Upper lobe of right lung (tissue), 1 donor: ENCODE measurements at places on chromosomes 1 and 21. TPM values are rescaled to one million over a fixed set of nuclear protein-coding genes. Genes with fewer than 3 reads are reported as not detected.

TSPEAR gene
- 0.23 TPM for total RNA-seq

DNA sequence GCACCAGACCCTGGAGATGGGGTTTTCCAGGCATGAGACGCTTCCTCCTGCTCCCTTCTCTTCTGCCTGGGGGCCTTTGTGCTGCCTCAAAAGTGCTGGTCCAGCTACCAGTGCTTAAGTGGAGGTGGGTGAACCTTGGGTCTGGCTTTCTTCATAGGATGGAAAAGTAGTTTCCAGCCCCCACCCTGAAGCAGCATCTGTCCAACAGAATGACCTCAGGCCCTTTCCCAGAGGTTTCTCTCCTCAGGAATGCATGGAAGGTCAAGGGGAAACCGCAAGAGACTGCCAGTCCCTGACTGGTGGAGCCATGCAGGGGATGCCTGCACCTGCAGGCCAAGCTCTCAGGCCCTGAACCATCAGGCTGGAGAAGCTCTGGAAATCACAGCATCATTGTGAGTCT is 63.8 kb downstream of the HMGB4 start:
- no peak for DNase-seq

RPS27 gene
- total RNA-seq, result 1,693 TPM

DNA sequence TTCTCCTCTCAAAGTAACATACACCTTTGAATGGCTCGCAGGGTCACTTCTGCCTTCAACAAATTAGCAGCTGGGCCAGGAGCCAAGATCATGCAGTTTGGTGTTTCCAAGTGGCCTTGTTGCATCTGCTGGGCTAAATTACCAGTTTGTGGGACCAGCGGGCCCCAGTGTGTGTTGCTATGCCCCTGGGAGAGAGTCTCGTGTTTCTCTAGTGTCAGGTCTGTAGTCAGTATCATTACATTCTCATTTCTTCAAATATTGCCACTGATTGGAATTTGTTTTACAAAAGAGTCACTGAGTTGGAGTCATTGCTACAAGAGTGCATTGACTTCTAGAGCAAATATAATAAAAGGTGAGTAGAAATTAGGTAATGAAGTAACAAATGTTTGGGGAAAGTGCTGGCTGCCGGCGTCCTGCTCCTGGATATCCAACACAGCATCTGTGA is 35.5 kb downstream of the RHOU start:
- DNase-seq, result no peak

- no peak for DNase-seq
Measured at GRCh38 chr1:100037656-100037926, 67.8 kb downstream of the SLC35A3 start.

DNA sequence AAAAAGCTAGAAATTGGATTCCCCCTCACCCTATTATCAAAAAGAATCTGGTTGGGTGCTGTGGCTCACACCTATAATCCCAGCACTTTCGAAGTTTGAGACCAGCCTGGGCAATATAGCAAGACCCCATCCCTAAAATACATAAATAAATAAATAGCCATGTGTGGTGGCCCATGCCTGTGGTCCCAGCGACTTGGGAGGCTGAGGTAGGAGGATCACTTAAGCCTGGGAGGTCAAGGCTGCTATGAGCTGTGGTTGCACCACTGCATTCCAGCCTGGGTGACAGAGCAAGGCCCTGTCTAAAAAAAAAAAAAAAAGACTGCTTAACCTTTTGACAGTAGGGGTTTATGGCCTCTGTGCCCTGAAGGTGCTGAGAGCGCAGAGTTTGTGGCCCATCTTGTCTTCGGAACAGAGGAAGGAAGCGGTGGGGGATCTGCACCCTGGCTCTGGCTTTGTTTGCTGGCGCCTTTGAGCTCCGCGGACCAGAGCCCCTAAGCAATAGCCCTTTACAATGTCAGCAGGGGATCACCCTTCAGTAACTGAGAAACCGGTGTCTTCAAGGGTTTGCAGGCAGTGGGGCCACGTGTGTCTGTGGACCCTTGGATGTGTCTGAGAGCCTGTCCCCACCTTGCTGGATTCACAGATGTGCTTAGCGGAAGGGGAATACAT is 22.1 kb downstream of the SLC2A7 start:
- DNase-seq, result no peak

DNA sequence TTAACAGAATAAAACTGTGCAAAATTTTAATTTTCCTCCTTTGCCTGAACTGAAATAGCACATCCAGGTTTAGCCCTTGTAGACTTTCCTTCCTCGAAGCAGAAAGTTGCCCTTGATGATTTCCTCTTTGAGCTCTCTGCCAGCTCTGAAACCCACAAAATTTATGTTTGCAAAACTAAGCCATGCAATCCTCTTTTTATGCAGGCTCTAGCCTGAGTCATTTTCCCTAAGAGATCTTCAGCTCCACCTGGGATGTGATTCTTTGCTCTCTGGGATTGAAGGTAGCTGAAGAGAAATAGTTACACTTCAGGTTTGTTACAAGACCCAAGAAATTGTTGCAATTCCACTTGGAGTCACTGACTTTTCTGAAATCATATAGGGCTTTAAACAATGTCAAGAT is 1.4 kb upstream of the F3 start:
- DNase-seq, result no peak

DNA sequence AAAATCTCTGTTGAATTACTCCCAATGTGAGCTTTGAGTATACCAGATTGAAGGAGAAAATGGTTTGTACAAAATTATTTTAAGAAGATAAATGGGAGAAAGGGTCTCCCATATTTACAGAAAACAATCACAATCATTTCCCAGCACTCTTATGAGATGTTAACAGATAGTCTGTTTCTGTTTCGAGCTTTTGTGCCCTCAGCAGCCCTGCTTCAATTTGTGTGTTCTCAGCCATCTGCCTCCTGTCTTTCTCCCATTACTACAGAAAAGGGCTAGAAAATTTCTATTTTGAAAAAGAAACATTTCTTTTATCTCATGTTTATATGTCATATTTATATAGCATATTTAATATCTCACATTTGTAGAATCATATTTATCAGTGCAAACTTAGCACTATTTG is 498.4 kb downstream of the TTLL7 start:
- no peak for DNase-seq

NCF2 gene
- total RNA-seq, result 144 TPM

DNA sequence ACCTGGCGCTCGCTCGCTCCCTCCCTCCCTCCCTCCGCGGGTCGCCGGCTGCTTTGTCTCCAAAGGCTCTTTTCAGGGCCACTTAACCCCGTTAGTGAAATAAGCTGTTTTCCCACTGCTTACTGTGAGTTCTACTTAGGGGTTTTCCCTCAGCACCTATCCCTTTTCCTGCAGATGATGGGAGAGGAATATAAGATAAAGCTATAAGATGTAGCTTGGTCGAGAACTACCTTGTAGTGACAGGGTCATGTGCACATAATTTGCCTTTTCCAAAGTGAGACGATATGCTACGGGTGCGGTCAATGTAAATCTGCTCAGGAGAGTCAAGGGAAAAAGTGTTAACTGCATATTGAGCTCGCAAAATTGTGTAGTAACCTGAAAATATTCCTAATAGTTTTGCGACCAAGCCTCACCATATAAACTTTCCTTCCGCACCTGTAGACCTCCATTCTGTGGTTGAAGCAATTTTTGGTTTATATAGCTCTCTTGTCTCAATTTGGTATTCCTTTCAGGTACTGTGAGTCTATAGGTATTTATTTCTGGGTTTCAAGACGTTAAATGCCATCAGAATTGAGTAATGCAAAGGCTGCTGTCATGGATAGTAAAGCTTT is 55.8 kb upstream of the BOLA1 start:
- no peak for DNase-seq

DNA sequence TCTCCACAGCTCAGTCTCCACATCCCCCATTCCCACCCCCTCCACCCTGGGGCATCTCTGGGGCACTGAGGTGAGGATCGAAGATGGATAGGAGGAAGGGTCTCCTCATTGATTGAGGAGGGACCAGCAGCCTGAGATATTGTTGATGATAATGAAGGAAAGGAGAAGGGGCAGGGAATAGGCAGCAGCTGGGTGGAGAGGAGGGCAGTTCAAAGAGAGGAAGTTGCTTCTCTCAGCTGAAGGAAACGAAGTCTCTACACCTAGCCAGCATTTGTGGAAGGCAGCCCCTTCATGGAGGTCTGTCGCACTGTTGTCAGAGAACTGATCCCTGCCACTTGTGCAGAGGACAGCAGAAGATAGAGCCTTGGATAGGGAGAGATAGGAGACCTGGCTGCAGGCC is 5.7 kb downstream of the KNCN start:
- DNase-seq, result no peak
